Stimulated activated CD8-positive, alpha-beta memory T cell treated with anti-CD3 and anti-CD28 coated beads, Interleukin-4, amount 100 ng/mL, for 4 hours (primary cell): ENCODE measurements at places on chromosomes 3 and 15.

DNA sequence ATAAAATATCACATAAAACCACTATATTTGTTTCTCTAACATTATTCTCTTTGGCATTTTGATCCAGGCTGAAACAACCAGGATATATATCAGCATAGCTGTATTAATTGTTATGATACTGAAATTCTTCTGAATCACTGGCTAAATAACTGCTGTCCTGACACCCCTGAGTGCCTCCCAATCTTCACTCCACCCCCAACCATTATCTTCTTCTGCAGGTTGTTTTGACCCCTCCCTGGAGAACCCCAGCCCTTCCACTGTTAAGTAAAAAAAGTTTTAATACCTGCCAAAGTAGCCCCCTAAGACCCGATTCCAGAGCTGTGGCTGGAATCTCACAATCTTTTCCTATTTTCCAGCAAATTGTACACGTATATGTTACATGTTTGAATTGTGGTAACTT is 124.1 kb downstream of the DNAH12 start:
- DNase-seq: no peak

GRCh38 chr3:160725338-160725737 is 30.7 kb upstream of the PPM1L start:
- no peak for DNase-seq

- DNase-seq: no peak
Observed at GRCh38 chr15:31313223-31313622, 13.4 kb upstream of the KLF13 start.

GRCh38 chr3:183378951-183379350 is 49.5 kb downstream of the MCF2L2 start:
- DNase-seq: no peak

GRCh38 chr15:27870320-27870719 is 228.8 kb downstream of the OCA2 start:
- DNase-seq: no peak

GRCh38 chr15:56919609-56920366 is 1.3 kb downstream of the TCF12 start:
- DNase-seq: peak; percentile 2

DNA sequence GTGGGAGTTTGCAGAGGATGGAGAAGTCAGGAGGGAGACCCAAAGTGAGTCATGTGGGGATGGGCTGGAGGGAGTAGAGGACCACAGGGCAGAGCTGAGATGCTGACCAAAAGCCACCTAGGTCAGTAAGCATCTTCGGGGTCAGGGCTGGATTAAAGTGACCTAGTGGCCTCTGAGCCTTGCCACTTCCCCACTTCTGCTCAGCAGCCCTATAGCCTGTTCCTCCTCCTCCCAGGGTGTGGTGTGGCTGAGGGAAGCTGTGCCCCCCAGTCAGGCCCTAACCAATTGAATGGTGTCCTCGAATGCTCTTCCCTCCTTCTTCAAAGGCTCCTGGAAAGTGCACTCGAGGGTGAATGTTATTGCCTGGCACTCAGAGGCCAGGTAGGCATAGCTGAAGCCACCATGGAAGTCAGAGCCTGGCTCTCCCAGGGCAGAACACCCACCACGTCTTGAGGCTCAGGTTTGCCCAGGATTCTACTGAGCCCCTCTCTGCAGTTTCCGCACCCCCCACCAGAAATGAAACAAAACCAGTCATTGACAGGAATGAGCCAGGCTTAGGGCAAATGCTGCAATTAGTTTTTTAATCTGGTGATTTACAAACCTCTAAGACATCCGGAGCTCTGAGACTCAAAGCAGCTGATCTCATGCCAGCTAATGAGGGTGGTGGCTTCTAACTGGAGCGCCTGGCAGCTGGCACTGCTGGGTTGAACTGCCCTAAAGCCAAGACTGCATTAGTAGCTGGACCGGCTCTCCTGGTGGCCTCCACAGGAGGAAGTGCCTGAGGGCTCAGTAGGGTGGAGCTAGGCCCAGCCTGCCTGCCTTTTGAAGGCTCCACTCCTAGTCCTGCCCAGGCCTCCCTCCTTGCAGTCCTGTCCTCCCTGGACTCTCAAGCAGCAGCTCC is 26.0 kb upstream of the VIPR1 start:
- no peak for DNase-seq

DNA sequence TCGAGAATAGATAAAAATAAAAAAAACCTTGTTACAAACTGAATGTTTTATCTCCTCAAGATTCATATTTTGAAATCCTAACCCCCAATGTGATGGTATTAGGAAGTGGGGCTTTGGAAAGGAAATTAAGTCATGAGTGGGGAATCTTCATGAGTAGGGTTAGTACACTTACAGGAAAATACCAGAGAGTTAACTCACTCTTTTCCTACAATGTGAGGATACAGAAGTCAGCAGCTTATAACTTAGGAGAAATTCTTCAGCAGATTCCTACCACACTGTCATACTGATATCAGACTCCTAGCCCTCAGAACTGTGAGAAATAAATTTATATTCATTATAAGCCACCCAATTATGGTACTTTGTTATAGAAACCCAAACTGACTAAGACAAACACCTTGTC is 453.1 kb downstream of the GBE1 start:
- DNase-seq: no peak

DNA sequence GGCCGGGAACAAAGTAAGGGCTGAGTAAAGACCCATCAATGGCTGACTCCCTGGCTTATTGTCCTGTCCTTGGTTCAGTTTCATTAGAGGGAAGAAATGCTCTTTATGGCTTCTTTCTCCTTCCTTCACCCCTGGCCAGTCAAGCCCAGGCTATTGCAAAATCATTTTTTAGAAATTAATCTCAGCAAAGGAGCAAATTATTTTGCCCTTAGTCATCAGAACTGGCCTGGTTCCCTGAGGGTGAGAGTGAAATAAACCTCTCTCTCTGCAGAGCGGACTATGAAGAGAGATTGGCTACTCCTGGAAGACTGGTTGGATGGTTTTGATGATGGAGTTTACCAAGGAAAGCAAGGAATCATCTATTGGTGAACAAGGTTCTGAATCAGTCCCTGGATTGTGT is 52.7 kb upstream of the OXTR start:
- no peak for DNase-seq

DNA sequence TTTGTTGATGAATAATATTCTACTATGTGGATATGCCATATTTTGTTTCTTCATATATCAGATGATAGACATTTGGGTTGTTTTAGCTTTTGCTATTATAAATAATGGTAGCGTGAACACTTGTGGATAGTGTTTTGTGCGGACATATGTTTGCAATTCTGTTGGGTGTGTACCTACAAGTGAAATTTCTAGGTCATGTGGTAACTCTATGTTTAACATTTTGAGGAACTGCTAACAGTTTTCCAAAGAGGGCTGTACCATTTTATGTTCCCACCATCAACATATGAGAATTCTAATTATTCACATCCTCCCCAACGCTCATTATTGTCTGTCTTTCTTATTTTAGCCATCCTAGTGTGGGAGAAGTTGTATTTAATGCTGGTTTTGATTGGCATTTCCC is 303.8 kb downstream of the ERC2 start:
- no peak for DNase-seq

DNA sequence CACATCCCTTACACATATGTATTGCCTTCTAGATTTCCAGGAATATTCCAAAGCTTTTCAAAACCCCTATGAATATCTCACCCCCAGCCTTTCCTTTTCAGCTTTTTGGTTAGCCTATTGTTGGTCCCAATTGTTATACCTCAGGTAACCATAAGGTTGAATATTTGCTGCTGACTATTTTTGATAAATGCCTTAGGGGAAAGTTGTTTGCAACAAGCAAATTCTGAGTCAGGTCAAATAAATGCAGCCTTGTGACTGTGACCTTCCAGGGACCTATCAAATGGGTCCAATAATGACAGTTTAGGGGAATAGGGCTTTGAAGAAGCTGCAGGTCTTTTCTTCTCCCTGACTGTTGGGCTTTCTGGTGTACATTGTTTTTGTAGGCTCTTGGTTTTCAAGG is 699.7 kb downstream of the NTRK3 start:
- no peak for DNase-seq

GRCh38 chr15:42118650-42119445 is 24.5 kb upstream of the PLA2G4D start:
- no peak for DNase-seq

DNA sequence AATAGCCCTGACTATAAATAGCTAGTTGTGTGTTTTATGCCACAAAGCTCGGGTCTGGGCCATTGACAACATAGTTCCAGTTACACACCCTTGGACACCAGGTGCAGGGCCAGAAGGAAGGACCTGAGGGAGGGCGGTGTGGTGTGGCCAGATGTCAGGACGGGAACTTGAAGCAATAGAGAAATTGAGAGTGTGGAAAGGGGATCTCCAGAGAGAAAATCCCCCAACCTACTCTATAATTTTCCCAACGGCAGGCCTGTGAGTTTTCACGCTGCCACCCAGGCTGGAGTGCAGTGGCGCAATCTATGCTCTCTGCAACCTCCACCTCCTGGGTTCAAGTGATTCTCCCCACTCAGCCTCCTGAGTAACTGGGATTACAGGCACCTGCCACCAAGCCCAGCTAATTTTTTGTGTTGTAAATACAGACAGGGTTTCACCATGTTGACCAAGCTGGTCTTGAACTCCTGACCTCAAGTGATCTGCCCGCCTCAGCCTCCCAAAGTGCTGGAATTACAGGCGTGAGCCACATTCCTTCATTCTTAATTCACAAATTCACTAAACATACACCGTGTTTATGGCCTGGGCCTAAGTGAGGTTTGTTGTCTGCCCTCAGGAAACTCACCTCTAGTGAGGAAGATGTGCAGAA is 70.8 kb upstream of the KLF13 start:
- DNase-seq: no peak

DNA sequence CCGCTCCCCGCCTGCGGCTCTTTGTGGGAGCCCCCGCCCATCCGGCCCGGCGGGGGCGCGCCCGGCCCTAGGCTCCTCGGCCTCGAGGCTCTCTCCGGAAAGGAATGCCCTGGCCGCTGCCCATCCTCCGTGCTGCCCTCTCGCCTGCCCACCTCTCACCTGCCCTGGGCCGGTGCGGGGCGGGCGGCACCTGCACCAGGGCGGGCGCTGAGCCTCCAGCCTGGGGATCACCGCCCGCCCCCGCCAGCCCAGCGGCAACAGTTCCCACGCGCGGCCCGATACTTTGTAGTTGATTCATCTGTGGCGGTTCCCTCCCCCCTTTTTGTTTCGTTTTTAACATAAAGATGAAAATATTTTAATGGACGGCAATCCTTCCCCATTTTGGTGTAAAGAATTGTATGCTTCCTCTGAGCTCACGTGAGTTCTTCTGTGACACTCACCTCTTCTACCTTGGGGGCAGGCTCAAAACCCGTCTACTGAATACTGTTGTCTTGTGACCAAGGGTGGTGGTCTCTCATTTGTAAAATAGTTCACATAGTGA is 1.9 kb downstream of the KLF13 start:
- DNase-seq: peak; percentile 65

DNA sequence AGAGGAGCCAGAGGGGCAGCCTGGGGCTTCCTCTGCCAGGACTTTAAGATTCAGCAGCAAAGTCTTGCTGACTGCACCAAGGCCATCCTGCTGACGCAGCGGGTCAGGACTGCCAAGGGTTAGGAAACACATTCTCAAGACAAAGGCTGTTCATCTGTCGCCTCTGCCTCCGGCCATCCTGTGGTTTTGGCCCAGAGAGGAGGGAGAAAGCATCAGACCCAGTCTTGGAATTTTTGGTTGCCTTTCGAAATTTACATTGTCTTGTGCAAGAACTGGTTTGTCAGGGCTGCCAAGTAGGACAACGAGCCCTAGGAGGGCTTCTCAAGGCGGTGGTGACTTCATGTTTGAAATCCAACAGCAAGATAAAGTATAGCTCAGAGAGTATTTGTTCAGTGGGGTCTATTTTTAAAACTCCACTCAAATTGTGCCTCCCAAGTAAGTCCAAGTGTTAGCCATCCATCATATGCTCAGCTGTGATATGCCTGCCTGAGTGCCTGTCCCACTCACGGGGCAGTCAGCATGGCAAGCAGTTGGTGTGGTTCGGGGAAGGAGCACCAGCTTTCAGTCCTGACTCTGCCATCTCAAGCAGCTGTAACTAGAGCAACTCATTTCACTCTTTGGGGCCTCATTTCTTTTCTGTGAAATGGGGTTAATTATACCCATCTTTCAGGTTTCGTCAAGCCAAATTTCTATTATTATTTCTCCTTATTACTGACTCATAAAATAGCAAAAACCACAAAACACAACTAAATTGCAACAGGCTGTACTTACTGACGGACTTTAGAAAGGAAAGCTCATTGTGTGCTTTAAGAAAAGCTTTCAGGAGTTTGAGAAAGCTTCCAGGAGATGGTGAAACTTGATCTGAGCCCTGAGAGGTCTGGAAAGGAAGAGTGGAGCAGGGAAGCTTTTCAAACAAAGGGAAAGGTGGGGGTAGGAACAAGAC is 42.4 kb upstream of the RHO start:
- no peak for DNase-seq

DNA sequence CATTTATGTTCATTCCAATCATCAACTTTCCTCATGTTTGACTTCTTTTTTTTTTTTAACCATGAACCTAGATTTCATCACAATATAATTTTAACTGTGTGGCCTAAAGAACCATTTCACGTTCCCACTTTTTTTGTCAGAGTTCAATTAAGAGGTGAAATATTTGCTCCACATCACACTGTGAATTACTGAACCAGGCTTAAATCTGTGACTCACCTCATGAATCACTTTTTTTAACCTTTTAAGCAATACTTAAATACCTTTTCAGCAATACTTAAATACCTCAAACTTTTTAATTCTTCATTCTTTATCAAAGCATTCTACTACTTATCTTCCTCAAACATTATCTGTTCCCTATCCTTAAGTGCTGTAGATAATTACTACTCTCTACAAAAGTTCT is 137.6 kb downstream of the SI start:
- no peak for DNase-seq

- no peak for DNase-seq
Observed at GRCh38 chr3:131329774-131330173, 51.8 kb upstream of the NUDT16 start.

GRCh38 chr3:125083776-125084175 is 28.0 kb upstream of the HEG1 start:
- no peak for DNase-seq

GRCh38 chr3:4406746-4407568 is 60.1 kb downstream of the SUMF1 start:
- no peak for DNase-seq

GRCh38 chr3:184618811-184619210 is 57.2 kb downstream of the EPHB3 start:
- DNase-seq: no peak

DNA sequence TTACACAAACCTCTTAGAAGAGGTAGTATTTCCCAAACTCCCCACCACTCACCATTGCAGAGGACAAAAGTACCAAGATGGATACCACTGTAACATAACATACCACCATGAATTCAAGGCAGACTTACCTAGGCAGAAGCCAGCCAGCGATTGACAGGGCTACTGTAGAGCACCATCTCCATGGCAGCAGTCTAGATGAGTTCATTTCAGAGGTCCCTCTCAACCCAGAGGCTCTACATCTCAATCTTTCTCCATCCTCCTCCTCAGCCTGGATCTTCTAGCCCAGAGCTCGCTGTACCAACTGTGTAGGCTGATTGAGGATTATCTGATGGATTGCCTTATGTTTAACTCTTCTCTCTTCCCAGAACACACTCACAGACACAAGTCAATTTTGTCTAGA is 2.0 kb upstream of the PLIN1 start:
- DNase-seq: no peak
